ENCODE measurements at places on chromosomes 7 and 10. TPM values are rescaled to one million over a fixed set of nuclear protein-coding genes. Genes with fewer than 3 reads are reported as not detected.

Gene NRP1
- 152 TPM for total RNA-seq

Gene ARMH3
- total RNA-seq: 5.6 TPM

Gene CAV2
- total RNA-seq: 251 TPM

Gene ADAM12
- 141 TPM for total RNA-seq

Gene OR2A42
- total RNA-seq: 0.32 TPM

Gene AKR1C3
- 36.2 TPM for total RNA-seq

Gene HKDC1
- 0.13 TPM for total RNA-seq

Gene NPC1L1
- total RNA-seq: not detected

Gene GPR37
- not detected for total RNA-seq

Gene RNF148
- total RNA-seq: not detected

Gene UTF1
- not detected for total RNA-seq

Gene TUBAL3
- not detected for total RNA-seq

Gene ASZ1
- total RNA-seq: not detected

Gene RBM48
- total RNA-seq: 12.8 TPM

Gene ST8SIA6
- not detected for total RNA-seq

Gene PLXNA4
- total RNA-seq: 0.89 TPM

Gene STEAP2
- 30.6 TPM for total RNA-seq
